NCI-H748 treated with DMSO at 0.1 percent for 48 hours (cell line): ENCODE measurements at places on chromosomes 7 and 10.
A peak's percentile ranks its signal among the peaks of the same experiment; 100 is the strongest.

DNA sequence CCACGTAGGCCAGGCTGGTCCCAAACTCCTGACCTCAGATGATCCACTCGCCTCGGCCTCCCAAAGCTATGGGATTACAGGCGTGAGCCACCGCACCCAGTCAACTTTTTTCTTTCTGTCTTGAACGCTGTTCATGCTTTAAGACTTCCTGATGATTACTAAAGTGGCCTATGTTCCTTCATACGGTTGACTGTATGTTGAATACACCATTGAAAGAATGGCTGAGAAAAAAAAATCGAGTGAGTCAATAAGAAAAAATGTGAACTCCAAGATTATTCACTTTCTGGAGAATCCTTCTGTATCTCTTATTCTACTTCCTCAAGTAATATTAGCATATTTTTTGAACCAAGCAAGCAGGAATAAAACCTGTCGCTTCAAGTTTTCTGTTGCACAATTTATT, 955.0 kb downstream of the GATA3 start:
- no peak for DNase-seq

DNA sequence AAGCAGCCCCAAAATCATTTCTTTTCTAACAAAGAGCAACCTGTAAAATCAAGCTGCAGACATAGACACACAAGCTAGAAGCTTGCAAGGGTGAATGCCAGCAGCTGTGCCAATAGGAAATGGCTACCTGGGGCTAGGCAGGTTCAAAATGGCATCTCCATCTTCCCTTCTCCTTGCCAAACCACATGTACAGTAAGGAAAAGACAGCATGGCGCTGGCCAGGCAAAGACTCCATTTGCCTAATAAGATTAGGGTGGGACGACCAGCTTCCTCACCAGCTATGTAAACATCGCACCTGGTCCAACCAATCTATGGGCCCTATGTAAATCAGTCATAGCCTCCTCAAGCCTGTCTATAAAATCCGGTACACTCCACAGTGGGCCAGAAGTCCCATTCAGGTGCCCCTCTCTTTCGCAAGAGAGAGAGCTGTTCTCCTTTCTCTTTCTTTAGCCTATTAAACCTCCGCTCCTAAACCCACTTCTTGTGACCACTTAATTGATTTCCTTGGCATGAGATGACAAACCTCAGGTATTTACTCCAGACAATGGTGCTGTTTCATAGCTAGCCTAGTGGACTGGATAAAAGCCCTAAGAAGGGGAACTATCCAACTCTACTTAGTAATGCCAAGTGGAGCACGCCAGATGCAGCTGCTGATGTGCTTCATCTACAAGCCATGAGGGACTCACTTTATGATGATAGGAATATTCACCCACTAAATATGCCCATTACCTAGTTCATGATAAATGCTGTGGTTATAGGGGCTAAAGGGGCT, 44.1 kb downstream of the HTR7 start:
- no peak for DNase-seq

DNA sequence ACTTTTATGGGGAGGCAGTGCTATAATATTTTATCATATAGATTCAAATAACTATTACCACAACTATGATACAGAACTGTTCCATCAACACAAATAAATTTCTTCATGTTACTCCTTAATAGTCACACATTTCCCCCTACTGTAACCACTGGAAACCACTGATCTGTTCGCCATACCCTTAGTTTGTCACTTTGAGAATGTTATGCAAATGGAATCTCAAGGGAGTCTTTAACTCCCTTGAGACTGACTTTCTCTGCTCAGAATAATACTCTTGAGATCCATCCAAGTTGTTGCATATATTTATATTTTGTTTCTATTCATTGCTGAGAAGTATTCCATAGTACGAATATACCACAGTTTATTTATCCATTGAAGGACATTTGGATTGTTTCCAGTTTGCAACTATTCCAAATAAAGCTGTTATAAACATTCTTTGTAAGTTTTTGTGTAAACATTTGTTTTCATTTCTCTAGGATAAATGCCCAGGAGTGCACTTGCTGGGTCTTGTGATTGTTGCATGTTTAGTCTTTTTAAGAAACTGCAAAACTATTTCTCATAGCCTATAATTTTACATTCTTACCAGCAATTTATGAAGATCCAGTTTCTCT, 19.7 kb upstream of the PON2 start:
- DNase-seq, result no peak

- DNase-seq, result peak; percentile 45
Measured at GRCh38 chr10:75024971-75025523, 86.4 kb upstream of the SAMD8 start.

GRCh38 chr10:58996063-58996462, 180.4 kb upstream of the PHYHIPL start:
- DNase-seq, result no peak
